NCI-H2029 treated with DMSO at 0.1 percent for 48 hours (cell line): ENCODE measurements at places on chromosomes 6 and 20.

DNA sequence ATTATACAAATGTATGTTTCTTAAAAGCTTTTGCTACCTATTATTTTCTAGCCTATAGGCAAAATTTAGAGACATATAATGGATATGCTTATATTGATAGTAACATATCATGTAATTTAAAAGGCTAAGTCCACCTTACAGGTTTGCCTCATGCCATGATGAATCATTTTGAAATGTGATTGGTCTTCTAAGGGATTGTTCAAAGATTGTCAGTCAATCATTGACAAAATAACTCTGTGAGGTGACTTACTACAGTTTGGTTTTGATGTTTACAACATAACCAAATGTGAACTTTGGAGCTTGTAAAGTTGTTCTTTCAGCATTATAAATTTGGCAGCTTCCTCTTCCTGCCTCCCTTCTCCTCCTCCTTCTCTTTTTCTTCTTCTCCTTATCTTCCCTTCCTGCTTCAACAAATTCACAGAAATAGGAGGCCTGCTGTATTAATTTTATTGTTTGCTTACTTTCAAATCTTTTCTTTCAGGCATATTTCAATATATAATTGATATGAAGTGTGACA, 39.7 kb upstream of the ZFP64 start:
- no peak for DNase-seq

GRCh38 chr6:111970426-111970825, 83.5 kb upstream of the CCN6 start:
- no peak for DNase-seq

- DNase-seq, result no peak
Observed at GRCh38 chr6:162140251-162140852, 587.2 kb downstream of the PRKN start.

GRCh38 chr6:169638388-169638787, 63.4 kb downstream of the WDR27 start:
- no peak for DNase-seq

DNA sequence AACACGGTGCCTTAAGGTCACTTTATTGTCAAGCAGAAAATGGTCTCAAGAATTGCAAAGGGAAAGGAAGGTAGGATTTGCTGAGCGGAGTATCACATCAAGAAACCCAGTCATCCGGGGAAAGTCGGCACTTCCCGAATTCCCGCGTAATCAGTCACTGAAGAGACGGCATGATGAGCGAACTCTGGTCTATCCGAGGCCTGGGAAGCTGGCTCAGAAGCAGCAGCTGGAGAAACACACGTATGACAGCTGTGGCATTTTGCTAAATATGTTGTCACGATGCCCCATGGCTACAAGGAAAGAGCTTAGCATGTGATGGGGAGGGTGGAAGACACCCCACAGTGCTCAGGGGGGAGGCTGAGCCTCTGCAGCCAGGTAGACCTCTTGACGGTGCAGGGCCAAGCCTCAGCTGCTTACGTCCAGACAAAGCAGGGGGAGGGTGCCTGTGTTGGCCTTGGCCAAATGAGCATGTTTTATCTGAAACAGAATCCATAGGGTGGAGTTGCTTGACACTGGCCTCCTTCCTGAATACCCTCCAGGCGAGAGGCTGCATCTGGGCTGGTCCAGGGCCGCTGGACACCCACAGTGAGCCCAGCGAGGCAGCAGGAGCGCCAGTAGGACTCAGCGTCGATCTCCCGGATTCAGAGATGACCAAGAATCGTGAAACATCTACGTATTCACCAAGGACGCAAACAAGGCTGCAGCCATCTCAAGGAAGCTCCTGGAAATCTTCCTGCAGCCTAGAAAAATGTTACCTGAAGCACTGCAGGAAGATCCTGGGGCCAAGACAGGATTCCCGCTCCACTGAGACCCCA, 118.8 kb upstream of the AFDN start:
- no peak for DNase-seq

GRCh38 chr6:1527073-1527457, 82.7 kb upstream of the FOXC1 start:
- peak; percentile 85 for DNase-seq
